ENCODE measurements at places on chromosomes 12 and 14.

DNA sequence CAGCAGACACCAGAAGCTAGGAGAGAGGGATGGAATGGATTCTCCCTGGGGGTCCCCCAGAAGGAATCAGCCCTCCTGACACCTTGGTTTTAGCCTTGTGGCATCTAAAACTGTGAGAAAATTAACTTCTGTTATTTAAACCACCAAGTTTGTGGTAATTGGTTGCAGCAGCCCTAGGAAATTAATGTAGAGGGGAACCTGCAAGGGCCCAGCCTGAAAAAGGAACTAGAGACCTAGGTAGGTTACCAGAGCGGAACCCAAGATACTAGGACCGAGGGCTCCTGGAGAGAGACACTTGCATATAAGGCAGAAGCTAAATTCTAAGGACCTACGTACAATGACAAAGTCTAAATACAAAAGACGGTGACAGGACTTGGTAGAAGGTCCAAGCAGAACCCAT is 8.1 kb upstream of the DENND5B start:
- H3K27ac ChIP-seq = no peak overlapping the region
- peaks cover 12% of the 10 kb centered on the region for H3K27me3 ChIP-seq

- peaks cover 4% of the 10 kb centered on the region for H3K27me3 ChIP-seq
- no peak overlapping the region for H3K4me3 ChIP-seq
- H3K4me1 ChIP-seq = peaks cover 26% of the 10 kb centered on the region
- H3K36me3 ChIP-seq = peaks cover 2% of the 10 kb centered on the region
- no peak overlapping the region for H3K27ac ChIP-seq
These were observed 54.8 kb downstream of the GOLGA5 start for GRCh38 chr14:92848887-92849286.

GRCh38 chr14:102452302-102452701 is 57.3 kb downstream of the ANKRD9 start:
- no peaks in the 10 kb centered on the region for H3K36me3 ChIP-seq
- no peak overlapping the region for H3K27ac ChIP-seq
- no peak for DNase-seq
- no peaks in the 10 kb centered on the region for H3K4me1 ChIP-seq

- no peaks in the 10 kb centered on the region for H3K4me1 ChIP-seq
- no peak overlapping the region for H3K4me3 ChIP-seq
- no peak for DNase-seq
- no peak overlapping the region for H3K27ac ChIP-seq
These were observed 159.5 kb upstream of the NRXN3 start for GRCh38 chr14:78010688-78011087.

DNA sequence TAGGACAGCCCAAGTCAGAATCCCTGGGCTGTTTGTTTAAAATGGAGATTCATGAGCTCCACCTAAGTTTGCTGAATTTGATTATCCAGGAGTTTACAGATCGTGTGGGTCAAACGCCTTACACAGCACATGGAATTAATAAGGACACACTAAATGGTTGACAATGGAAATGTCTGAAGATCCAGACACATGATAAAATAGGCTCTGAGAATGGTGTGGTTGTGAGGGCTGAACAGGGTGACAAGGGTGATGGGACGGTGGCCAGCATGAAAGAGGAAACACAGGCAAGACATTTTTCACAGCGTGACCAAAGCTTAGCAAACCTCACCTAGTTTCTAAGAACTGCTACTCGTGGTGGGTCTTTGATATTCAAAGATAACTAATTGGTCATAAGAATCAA is 12.5 kb downstream of the VWF start:
- no peaks in the 10 kb centered on the region for H3K27me3 ChIP-seq
- no peak for DNase-seq
- H3K4me3 ChIP-seq = no peak overlapping the region
- no peak overlapping the region for H3K27ac ChIP-seq

GRCh38 chr12:130608132-130608531 is 108.0 kb downstream of the RIMBP2 start:
- H3K27ac ChIP-seq = no peak overlapping the region
- no peaks in the 10 kb centered on the region for H3K27me3 ChIP-seq
- no peaks in the 10 kb centered on the region for H3K36me3 ChIP-seq
- H3K4me3 ChIP-seq = no peak overlapping the region
- no peak for DNase-seq

- peaks cover 2% of the 10 kb centered on the region for H3K27me3 ChIP-seq
These were observed 136.0 kb downstream of the LMNTD1 start for GRCh38 chr12:25417071-25417470.

DNA sequence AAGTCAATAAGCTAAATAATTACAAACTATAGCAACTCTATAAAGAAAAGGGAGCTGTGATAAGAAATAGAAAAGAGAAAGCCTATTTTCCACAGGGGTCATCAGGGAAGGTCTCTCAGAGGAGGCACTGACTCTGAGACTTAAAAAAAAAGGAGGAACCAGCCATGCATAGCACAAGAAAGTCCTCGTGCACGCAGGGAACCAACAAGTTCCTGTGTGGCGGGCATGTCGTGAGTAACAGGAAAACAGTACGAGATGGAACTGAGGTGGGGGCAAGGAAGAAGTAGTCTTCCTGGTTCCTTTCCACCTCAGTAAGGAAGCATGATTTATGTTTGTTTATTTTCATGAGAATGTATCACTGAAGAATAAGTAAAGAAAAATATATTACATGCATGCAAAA is 367.0 kb upstream of the TMEM132C start:
- H3K27ac ChIP-seq = no peak overlapping the region
- no peak overlapping the region for H3K4me3 ChIP-seq
- H3K4me1 ChIP-seq = no peaks in the 10 kb centered on the region
- no peaks in the 10 kb centered on the region for H3K36me3 ChIP-seq

DNA sequence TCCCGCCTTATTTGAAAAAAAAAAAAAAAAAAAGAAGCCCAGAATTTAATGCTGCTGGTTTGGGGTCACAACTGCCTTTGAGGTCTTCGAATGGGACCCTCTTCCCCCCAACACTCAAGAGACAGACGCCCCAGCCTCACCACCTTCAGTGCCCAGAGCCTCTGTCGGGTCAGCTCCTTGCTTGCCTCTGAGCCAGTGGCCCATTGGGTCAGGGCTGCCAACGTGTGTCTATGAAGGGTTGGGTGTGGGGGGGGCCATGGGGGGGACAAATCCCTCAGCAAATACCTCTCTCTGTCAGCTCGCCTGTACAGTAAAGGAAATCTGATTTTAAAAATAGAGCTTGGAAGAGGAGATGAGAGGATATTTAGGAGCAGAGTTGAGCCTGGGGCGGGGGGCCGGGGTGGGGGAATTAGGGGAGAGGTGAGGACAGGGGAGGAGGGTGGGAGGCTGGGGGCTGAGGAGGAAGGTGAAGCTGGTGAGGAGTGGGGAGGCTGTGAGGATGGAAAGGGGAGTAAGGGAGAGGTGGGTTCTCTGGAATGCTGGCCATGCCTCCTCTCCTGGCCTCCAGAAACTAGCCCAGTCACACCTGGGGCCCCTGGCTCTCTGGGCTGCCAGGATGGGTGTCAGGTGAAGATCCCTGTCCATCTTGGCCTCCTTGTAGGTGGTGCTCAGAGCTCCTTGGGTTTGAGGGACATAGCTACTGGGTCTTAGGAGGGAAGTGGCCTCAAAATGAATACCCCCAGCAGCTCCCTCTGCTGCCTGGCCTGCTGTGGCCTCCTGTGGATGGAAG is 13.3 kb downstream of the RTL1 start:
- no peak overlapping the region for H3K4me3 ChIP-seq
- no peaks in the 10 kb centered on the region for H3K4me1 ChIP-seq
- H3K36me3 ChIP-seq = no peaks in the 10 kb centered on the region
- peaks cover 18% of the 10 kb centered on the region for H3K27me3 ChIP-seq

DNA sequence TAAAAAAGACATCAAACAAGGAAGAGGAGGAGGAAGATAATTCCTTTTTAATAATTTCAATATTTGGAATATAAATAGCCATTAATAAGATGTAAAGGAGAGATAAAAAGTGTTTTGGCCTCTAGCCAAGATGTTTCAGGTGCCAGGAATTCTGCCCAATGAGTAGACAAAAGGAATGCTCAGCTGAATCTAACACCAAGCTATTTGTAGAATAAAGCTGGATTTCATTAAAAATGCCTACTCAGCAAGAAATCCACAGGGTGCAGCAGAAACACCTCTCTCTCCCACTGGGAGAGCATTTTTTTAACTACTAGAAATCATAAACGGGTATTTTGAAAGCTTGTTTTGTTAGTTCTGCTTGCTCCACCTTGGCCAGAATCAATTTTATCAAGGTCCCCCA is 4.1 kb upstream of the STAB2 start:
- peaks cover 21% of the 10 kb centered on the region for H3K27me3 ChIP-seq
- H3K36me3 ChIP-seq = no peaks in the 10 kb centered on the region
- no peak for DNase-seq
- no peaks in the 10 kb centered on the region for H3K4me1 ChIP-seq
- no peak overlapping the region for H3K4me3 ChIP-seq
- H3K27ac ChIP-seq = no peak overlapping the region

DNA sequence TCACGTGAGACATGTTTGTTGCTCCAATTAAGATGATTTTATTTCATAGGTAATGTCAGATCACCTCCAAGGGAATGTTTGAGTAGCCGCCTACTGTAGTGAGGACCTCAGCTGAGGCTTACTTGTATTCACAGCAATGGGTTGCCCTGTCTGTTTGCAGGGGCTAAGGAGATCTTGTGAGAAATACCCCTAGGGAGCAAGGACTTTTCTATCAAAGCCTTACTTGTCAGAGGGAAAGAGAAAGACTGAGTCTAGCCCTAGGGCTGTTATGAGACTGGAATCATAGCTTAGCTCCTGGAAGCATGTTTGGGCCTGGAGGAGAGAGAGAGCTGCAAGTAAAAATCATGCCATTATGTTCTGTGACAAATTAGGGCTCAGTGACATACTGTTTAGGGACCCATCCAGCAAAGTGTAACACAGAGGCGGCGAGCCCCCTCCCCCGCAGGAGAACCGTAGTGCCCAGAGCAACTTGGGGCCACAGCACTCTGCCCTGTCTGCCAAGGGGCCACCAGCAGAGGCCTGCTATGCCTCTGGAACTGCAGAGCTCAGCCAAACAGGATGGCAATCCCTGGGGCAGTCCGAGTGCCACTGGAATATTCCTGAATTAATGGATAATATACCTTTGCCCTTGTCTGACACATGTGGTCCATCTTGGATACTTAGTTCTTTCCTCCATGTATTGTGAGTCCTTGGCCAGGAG is 178.8 kb downstream of the DACT1 start:
- no peaks in the 10 kb centered on the region for H3K36me3 ChIP-seq
- H3K4me3 ChIP-seq = no peak overlapping the region
- no peaks in the 10 kb centered on the region for H3K4me1 ChIP-seq
- no peaks in the 10 kb centered on the region for H3K27me3 ChIP-seq

DNA sequence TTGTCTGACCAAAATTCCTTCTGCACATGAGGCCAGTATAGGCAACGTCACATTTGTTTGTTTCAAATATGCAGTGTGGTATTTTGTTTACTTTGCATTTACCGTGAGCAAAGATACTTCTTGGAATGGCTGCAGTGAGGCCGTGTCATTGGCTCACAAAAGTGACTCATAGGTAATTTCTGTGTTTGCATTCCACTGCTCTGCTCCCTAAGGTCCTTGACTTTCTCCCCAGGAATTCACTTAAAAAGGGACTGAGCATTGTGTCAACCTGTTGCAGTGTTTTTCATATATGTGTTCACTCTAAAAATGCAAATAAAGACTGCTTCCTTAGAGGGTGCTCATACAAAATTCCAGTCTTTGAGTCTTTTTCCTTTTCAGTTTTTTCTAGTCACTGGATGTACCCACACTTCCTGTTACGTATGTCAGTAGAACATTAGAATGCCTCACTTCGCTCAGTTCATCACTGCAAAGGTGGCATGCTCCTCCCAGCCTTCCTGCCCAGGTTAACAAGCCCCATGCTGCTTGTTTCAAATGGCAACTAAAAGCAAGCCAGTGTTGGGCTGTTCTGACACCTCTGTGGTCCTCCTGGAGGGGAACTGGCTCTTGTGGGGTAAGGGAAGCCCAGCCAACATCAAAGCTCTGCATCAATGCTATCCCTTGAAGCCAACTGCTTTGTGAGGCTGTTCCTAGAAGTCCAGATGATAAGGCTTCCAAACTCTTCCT is 9.1 kb downstream of the C12orf76 start:
- H3K4me1 ChIP-seq = peaks cover 57% of the 10 kb centered on the region
- peak; percentile 47 for DNase-seq
- peak overlapping the region; percentile 15 for H3K4me3 ChIP-seq
- H3K27me3 ChIP-seq = no peaks in the 10 kb centered on the region
- H3K36me3 ChIP-seq = peaks cover 73% of the 10 kb centered on the region
- peak overlapping the region; percentile 93 for H3K27ac ChIP-seq

- H3K36me3 ChIP-seq = no peaks in the 10 kb centered on the region
- no peak for DNase-seq
- H3K4me3 ChIP-seq = peak overlapping the region; percentile 83
- H3K27me3 ChIP-seq = no peaks in the 10 kb centered on the region
- H3K4me1 ChIP-seq = peaks cover 48% of the 10 kb centered on the region
These were observed 1.5 kb downstream of the ITPK1 start for GRCh38 chr14:93114068-93114710.

GRCh38 chr14:86038387-86039042 is 508.6 kb downstream of the FLRT2 start:
- no peaks in the 10 kb centered on the region for H3K36me3 ChIP-seq
- H3K4me3 ChIP-seq = no peak overlapping the region
- H3K4me1 ChIP-seq = no peaks in the 10 kb centered on the region
- no peaks in the 10 kb centered on the region for H3K27me3 ChIP-seq

DNA sequence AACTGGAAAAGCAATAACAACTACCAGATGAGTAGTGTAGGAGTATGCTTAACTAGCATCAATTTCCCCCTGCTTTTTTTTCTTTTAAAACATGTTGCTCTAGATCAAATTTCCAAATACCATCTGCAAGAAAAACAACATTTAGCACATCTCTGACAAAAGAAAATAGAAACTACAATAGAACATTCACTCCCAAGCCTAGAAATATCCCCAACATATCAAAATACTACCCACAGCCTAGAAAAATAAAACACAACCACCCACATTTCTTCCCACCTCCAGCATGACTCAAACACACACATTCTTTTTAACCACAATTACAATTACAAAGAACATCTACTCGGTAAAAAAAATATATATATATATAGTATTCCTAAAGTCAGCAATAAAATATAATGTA is 120.0 kb downstream of the PPFIA2 start:
- H3K4me3 ChIP-seq = no peak overlapping the region
- H3K4me1 ChIP-seq = no peaks in the 10 kb centered on the region
- H3K27ac ChIP-seq = no peak overlapping the region
- no peak for DNase-seq

DNA sequence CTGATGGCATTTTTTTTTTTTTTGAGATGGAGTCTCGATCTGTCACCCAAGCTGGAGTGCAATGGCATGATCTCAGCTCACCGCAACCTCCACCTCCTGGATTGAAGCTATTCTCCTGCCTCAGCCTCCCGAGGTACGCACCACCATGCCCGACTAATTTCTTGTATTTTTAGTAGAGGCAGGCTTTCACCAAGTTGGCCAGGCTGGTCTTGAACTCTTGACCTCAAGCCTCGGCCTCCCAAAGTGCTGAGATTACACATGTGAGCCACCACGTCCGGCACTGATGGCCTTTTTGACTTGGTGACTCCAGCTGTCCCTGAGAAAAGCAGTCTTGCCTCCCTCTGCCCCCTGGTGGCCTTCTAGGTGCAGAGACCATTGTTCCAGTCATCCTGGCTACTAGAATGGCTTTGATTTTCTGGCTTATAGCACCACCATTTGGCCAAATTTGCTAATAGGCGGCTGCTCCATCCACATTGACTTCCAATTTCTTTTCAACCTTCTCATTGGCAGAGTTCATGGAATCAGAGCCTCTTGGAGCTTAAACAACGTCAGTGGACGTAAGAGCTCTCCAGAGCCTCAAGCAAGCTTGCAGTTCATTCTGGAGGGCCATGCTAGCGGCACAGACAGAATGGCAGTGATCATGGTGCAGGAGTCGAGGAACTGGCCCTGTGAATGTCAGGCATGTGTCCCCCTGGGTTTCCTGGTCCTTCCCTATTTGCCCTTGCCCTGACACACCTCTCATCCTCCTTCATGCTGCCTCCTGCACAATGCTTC is 25.4 kb upstream of the EIF4B start:
- peaks cover 21% of the 10 kb centered on the region for H3K27me3 ChIP-seq
- H3K4me3 ChIP-seq = no peak overlapping the region
